ENCODE measurements at places on chromosomes 7 and 10.

GRCh38 chr7:82318786-82319185 lies 124.8 kb downstream of the CACNA2D1 start:
- no peak for DNase-seq

GRCh38 chr10:3850999-3851937 lies 66.3 kb upstream of the KLF6 start:
- no peak for DNase-seq

- DNase-seq: no peak
Observed at GRCh38 chr10:75407713-75408508, 6.3 kb upstream of the ZNF503 start.

GRCh38 chr10:22686347-22686746 lies 28.0 kb downstream of the PIP4K2A start:
- DNase-seq: no peak

GRCh38 chr7:116258734-116259133 lies 48.4 kb downstream of the TES start:
- no peak for DNase-seq

GRCh38 chr10:33487014-33487776 lies 152.7 kb upstream of the NRP1 start:
- DNase-seq: no peak

GRCh38 chr7:47878662-47879061 lies 69.6 kb downstream of the PKD1L1 start:
- no peak for DNase-seq

DNA sequence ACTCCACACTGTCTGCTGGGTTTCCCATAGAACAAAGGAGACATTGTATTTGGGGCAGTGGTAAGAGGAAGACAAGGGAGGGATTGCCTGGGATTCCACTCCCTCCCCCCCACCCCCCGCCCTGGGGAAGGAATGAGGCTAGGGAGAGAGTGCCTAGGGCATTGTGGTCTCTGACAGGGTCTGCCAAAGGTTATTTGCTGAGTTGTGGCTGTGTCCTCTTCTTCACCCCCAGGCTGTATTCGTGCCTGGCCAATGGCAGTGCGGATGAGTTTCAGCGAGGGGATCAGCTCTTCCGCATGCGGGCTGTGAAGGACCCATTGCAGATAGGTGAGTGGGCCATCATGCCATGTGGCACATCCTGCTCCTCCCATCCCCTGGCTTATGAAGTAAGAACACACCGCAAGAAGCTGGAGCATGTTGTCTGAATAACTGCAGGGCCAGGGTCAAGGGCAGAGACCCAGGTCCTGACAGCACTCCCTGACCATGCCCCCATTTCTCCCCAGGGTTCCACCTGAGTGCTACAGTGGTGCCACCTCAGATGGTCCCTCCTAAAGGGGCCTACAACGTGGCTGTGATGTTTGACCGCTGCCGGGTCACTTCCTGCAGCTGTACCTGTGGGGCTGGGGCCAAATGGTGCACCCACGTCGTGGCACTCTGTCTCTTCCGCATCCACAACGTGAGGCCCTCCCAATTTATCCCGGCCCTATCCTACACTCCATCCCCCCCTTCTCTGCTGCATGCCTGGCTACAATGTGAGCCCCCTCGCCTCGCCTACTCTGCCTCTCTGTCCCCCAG lies 3.7 kb downstream of the ZSWIM8 start:
- no peak for DNase-seq

- no peak for DNase-seq
Observed at GRCh38 chr10:85645053-85645452, 721.5 kb downstream of the GRID1 start.

- no peak for DNase-seq
Observed at GRCh38 chr7:115679423-115679822, 351.1 kb downstream of the TFEC start.

DNA sequence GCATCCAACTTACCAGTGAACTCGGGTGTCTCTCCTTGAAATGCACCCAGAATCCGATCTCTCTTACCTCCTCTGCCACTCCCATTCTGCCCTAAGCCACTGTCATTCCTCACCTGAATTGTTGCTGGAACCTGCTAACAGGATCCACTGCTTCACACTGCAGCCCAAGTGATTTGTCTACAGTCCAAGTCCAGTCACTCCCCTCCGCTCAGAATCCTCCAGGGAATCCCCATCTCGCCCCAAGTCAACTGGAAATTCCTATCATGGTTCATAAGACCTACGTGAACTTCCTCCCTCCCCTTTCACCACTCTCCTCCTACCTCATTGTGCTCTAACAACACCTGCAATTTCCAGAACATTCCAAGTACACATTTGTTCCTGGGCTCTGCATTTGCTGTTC lies 91.3 kb downstream of the SCRN1 start:
- no peak for DNase-seq

DNA sequence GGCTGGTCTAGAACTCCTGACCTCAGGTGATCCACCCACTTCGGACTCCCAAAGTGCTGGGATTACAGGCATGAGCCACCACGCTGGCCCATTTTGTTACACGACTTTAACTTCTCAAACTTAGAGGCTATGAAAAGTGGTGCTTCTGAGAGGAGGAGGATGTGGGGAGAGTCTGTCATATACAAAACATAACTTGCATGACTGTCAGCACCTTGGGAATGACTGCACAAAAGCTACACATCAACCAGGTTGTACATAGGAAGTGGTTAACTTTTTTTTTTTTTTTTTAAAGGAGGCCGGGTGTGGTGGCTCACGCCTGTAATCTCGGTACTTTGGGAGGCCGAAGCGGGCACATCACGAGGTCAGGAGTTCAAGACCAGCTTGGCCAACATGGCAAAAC lies 43.4 kb upstream of the GSDME start:
- DNase-seq: no peak

DNA sequence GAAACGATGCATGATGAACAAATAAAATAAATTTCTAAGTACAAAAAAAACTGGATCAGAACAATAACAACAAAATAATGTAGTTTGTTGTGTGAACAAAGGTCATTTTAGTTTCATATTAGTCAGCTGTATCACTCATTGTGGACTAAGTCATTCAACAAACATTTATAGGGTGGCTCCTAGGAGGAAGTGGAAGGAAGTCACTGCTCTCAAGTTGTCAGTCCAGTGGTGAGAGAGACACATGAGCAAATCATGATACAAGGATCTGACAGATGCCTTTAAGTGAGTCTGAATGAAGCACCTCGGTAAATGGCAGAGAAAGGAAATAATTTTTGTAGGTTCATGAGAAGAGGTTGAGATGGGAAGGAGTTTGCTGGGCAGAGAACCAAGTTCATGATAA lies 56.8 kb downstream of the EPDR1 start:
- no peak for DNase-seq

- DNase-seq: no peak
Observed at GRCh38 chr10:60123172-60123571, 216.8 kb upstream of the CCDC6 start.

GRCh38 chr7:121219026-121219425 lies 109.8 kb upstream of the WNT16 start:
- no peak for DNase-seq

DNA sequence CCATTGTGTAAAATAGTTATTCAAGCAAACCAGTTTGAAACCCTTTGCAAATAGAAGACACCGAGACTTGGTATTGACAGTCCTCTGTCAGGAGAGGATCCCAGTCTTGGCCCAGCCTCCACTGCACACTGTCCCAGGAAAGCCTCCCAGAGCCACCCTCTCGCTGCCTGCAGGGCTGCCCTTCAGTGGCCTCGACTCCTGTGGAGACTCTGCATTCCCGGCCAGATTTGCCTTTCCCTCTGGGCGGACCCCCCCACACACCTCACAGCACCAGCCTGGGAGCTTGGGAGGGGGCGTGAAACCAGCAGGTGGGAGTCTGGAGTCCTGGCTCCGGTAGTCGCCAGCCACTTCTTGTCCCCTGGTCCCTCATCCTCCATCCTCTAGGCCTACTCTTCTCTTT lies 48.7 kb downstream of the GRK5 start:
- DNase-seq: no peak

GRCh38 chr7:1668396-1669063 lies 1.5 kb upstream of the ELFN1 start:
- DNase-seq: no peak

DNA sequence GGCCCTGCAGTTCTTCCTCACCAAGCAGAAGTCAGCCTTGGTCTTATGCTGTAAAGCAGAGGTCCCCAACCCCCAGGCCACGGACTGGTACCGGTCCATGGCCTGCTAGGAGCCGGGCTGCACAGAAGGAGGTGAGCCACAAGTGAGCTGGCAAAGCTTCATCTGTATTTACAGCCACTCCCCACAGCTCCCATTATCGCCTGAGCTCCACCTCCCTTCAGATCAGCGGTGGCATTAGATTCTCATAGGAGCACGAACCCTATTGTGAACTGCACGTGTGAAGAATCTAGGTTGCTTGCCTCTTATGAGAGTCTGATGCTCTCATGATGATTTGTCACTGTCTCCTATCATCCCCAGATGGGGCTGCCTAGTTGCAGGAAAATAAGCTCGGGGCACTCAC lies 87.6 kb upstream of the NEBL start:
- DNase-seq: no peak

- DNase-seq: no peak
Observed at GRCh38 chr10:117619707-117620405, 77.3 kb downstream of the EMX2 start.

- no peak for DNase-seq
Observed at GRCh38 chr10:48271047-48271730, 3.3 kb downstream of the FRMPD2 start.

DNA sequence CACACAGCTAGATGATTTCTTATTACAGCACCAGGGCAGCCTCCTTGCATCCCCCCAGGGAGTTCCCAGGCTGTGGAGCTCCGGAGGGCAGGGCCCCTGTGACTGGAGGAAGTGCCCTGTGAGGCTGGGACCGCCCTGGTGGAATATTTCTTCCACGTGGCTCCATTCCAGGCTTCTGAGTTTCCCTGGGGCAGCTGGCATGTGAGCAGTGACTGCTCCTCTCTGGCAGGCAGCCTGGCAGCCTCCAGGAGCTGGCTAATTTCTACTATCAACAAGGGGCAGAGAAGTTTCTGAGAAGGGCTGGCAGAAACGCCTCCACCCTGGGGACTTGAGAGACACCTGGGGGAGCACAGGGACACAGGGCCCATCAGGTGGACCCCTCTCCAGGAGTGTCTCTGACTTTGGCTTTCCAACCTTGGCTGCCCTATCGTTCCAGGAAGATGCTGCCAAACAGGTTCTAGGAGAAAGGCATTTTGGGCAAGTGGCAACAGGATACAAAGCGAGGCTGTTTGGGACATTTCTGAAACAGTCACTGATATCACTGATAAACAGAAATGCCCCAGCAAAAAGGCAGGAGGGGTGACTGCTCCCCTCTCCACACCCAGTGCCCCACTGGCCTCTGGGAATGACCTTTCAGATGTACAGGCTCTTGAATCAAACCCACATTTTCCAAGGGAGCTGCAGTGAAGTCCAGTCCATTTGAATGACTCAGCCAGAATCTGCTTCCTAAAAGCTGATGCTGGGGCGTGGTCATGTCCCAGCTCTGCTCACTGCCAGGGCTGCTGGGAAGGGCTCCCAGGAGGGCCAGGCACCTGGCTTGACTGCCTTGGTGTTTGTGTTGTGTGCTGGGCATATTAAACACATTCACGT lies 16.1 kb downstream of the MYOF start:
- no peak for DNase-seq

DNA sequence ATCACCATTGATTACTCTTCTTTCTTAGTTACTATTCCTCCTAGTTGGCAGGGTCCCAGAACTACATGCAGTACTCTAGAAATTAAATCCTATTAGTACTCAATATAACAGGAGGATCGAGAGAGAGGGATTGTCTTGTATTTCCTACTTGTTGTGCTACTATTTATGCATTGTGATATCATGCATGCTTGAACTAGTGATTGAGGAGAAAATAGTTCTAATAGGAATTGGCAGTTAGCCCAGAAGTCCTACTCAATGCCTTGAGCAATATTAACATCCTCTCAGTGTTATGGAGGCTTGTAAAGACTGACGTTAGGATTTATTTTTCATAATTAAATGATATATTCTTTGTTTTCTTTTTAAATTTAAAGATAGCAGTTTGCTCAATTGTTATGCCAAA lies 67.4 kb downstream of the FOXP2 start:
- DNase-seq: no peak

- DNase-seq: no peak
Observed at GRCh38 chr10:13938950-13939349, 352.2 kb downstream of the PRPF18 start.

DNA sequence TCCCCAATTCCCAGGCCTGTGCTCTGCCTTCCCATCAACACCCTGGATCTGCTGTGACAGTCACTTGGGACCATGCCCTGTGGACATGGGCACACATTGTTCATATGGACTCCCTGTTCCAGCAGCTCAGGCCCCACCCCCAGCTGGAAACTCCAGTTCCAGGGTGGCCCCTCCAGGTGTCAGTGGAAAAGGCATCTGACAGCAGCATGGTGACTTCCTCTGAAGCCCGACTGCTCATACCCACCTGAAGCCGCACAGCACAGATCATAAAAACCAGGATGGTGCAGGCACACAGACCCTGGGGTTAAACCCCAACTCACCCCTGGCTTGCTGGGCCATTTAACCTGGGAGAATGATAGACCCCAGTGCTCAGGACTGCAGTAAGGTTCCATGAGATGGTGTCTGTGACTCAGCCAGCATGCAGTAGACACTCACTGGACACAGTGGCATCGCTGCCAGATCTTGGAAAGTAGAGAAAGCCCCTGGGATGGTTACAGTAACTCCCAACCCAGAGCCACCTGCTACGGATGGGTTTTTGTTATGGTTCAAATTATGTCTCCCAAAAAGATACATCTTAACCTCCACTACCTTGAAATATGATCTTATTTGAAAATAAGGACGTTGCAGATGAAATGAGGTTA lies 72.6 kb upstream of the NANOS1 start:
- no peak for DNase-seq

DNA sequence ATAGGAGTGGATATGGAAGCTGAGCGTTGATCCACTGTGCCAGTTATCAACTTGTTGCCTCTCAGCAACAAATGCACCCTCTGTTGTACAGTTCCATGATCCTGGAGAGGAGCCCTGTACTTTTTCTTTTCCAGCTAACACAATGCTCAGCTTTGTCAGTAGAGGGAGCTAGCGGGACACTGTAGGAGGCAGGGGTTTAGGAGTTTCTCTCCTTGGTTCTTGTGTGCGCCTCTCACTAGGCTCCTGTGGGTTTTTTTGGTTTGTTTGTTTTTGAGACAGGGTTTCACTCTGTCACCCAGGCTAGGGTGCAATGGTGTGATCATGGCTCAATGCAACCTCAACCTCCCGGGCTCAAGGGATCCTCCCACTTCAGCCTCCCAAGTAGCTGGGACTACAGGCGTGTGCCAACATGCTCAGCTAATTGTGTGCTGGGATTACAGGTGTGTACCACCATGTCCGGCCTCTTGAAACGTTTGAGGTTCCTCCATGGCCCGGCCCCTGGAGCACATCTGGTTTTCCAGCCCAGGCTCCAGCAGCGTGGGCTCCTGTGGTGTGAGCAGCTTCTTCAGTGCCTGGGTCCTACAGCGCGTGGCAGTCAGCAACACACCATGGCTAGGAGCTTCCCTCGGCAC lies 12.0 kb upstream of the MARVELD1 start:
- no peak for DNase-seq

GRCh38 chr7:16669581-16669980 lies 23.6 kb downstream of the BZW2 start:
- DNase-seq: no peak

- DNase-seq: no peak
Observed at GRCh38 chr7:159159731-159160130, 15.1 kb upstream of the VIPR2 start.

- no peak for DNase-seq
Observed at GRCh38 chr7:22375359-22376048, 18.6 kb upstream of the RAPGEF5 start.

- no peak for DNase-seq
Observed at GRCh38 chr10:103450201-103450695, 1.9 kb downstream of the CALHM2 start.

All from stimulated activated CD8-positive, alpha-beta memory T cell treated with anti-CD3 and anti-CD28 coated beads, Interleukin-7, amount 100 ng/mL, for 48 hours (primary cell).